ENCODE measurements at places on chromosomes 5 and 9.

- no peak for DNase-seq
Measured at GRCh38 chr5:2739360-2740050, 12.0 kb downstream of the IRX2 start.

- DNase-seq = no peak
Measured at GRCh38 chr5:133916914-133917313, 51.5 kb downstream of the C5orf15 start.

DNA sequence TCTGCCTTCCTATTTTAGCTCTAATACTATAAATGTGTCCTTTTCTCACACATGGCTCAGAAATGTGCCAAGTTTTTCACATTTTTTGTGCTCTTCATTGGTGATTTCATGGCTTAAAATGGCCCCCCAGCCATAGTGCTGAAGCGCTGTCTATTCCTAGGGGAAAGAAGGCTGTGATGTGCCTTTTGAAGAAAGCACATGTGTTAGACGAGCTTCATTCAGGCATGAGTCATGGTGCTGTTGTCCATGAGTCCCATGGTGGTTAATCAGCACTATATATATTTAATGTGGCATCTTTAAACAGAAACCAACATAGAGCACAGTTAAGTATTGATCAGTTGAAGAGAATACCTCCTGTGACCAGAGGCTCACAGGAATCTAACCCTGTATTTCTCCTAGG lies 55.8 kb downstream of the PDE8B start:
- no peak for DNase-seq

- no peak for DNase-seq
Measured at GRCh38 chr9:81683238-81683637, 6.1 kb downstream of the TLE1 start.

- DNase-seq = no peak
Measured at GRCh38 chr5:180782748-180783147, 19.9 kb downstream of the MGAT1 start.

- no peak for DNase-seq
Measured at GRCh38 chr9:127223266-127223665, 41.3 kb upstream of the GARNL3 start.

- no peak for DNase-seq
Measured at GRCh38 chr9:121963528-121963995, 129.5 kb downstream of the TTLL11 start.

DNA sequence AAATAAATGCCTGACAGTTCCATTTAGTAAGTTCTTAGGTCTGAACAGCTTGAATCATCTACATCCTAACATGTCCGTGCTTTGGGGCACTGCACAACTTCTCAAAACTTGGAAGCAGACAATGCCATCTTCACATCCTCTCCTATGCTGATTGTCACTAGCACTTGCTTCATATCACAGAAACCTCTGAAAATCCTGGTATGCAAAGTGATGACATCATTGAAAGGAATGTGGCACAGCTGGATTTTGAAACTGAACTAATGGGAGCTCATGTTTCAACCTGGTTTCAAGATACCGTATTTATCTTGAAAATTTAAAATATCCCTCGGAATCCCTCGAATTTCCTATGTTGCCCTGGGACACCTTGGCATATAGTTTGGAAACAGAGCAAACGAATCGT lies 490.2 kb upstream of the DAP start:
- DNase-seq = no peak

DNA sequence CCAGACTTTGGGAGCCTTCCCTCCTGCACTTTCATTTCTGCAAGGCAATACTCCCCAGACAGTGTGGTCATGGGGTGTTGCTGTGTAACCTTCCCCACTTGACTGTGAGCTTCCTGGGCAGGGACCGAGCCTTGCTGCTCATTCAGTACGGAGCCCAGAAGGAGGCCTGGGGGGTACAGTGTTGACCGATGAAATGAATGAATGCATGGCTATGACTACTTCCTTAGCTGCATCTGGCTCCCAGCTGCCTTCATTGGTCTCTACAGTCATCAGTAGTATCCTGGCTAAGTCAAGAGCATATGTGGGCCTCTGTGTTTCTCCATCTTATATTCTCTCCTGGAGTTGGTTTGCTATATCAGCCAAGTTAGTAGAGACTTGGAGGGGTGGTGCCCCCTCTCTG lies 9.9 kb downstream of the FRMPD1 start:
- no peak for DNase-seq

DNA sequence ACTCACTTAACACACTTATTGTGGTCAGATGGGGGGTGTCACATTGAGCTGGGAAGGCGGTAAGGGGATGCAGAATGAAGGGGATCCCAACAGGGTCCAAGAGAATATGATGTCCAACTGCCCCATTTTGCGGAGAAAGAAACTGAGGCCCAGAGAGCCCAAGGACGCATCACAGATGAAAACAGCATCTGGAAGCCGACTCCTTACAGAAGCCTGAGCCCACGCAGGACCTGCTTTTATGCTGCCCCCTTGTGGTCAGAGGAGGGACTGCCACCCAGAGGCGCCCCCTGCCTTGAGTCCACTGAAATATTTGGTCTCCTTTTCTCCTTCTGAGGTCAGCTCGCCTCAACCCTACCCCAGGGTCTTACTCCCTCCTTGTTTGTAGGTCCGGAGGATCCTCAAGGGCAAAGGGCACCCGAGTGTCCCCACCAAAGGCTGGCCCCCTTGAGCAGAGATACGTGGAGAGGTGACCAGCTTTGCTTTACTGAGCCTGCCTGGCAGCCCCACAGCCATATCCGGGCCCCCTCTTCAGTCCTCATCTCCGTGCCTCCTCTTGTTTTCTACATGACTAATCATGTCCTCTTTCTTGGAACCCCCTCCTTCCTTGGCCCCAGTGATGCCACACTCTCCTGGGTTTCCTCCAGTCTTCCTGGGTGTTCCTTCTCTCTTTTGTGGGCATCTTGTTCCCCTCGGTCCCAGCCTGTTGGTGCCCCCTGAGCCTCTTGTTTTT lies 30.0 kb upstream of the TTLL11 start:
- DNase-seq = peak; percentile 85

GRCh38 chr5:170791325-170791954 lies 7.9 kb downstream of the GABRP start:
- DNase-seq = peak; percentile 18

- DNase-seq = no peak
Measured at GRCh38 chr5:150112201-150113046, 26.1 kb upstream of the CSF1R start.

GRCh38 chr5:172827841-172828240 lies 6.2 kb upstream of the ERGIC1 start:
- DNase-seq = no peak

DNA sequence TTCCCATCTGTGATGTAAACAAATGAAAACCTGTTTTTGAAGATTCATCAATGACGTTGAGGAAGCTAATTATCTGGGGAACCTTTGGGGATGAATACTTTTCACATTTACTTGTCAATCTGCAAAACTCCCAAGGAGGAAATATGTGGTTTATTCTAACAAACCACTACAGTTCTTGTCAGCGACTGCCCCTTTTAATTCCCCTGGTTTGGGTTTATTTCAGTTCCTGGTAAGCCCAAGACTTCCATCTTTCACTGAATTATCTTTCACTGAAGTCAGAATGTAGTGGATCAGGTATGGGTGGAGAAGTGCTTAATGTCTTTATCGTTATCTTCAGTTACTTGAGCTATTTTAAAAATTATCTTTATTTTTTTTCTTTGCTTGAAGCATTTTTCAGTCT lies 40.2 kb downstream of the TLR4 start:
- no peak for DNase-seq

GRCh38 chr5:85108471-85108870 lies 723.8 kb upstream of the EDIL3 start:
- DNase-seq = no peak

DNA sequence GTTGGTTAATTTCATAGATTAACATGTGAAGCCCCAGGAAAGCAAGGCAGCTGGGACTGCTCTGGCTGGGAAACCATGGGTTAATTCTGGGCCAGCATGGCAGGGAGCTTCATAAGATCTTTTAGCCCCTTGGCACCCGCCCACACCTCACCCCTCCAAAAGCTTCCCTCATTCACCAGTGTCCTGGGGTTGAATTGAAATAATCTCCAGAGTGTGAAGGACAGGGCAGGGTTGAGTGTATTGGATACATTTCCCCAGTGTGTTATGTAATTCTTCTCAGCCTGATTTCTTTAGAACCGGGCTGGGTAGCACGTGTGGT lies 19.4 kb downstream of the WNT8A start:
- DNase-seq = no peak

- no peak for DNase-seq
Measured at GRCh38 chr5:74464512-74465209, 175.9 kb downstream of the ENC1 start.

GRCh38 chr5:121024416-121025311 lies 560.6 kb downstream of the PRR16 start:
- DNase-seq = no peak

DNA sequence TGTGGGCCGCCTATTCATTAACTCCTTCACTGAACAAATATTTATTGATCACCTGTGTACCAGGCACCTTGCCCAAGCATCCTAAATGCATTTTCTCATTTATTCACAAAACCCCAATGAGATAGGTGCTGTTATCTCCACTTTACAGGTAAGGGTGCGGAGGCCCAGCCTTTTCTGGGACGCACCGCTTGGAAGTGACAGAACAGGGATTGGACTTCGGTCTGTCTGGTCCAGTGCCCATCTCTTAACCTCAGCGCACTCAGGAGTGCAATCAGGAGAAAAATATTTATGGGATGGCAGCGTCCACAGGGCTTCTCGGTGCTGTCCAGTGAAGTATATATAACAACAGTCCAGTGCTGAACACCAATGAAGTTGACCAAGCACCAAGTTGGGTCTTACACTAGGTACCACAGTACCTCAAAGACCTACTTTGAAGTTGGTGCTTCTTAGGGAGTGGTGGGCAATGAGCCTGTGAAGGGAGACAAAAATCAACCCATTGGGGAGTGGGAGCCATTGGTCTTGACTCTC lies 18.9 kb upstream of the GARNL3 start:
- no peak for DNase-seq

DNA sequence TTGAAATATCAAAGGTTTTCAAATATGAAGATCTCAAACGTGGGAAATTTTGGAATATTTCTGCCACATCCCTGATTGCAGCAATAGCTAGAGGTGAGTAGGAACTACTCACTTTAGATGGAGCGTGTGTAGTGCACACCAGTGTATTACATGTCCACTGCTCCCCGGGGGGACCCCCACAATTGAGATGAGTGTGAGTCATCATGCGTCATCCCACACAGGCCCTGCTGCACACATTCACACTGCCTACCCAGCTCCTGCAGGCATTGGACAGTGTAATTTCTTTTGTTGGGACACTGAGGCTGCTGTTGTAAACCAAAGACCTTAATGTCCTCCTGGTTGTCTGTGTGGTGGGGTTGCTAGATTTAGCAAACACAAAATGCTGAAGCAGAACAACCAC lies 280.0 kb downstream of the GAS1 start:
- DNase-seq = no peak

- no peak for DNase-seq
Measured at GRCh38 chr9:81814401-81814793, 113.8 kb upstream of the SPATA31D4 start.

DNA sequence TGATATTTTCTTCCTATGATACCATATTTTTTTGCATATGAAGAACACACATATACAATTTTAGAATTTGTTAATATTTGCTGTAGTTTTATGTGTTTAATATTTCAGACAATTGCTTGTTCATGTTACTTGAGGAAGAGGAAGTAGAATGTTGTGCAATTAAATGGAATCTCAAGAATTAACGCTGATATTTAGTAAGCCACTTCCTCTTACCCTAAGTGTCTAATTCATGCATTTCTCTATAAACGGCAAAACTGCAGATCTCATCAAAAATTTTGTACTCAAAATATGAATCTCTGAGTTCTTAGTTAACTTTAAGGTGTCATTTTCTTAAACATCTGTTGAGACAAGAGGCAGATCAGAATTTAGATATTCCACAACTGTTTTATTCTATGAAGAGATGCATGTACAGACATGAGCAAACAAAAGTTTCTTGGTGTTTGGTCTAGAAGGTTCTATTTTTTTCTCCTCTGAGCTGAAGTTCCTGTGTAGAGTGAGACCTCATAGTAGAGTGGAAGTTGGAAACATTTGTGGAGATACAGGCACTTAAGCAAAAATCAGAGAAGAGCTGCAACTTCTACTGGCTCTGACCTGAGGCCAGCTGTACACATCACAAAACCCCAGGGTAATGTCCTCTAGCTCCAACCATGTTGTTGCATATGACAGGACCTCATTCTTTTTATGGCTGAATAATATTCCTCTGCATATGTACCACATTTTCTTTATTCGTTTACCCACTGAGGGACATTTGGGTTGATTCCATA lies 16.6 kb upstream of the TGFBI start:
- no peak for DNase-seq

- no peak for DNase-seq
Measured at GRCh38 chr9:127351182-127352166, 45.5 kb upstream of the SLC2A8 start.

DNA sequence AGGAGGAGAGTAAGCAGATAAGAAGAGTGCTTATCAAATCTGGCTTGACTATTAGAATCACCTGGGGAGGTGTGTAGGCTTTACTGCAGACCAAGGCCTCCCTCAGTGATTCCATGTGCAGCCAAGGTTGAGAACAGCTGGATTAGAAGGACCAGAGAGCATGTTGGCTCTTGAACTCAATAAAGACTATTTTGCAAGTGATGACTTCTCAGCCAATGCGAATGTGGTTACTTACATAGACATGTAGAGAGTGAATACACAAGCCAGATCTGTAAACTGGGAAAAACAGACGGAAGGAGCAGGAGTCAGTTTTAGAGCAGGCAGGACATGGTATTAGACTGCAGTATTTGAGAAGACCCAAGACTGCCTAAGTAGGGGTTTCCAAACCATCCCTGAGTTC lies 48.5 kb downstream of the MAMDC2 start:
- no peak for DNase-seq

DNA sequence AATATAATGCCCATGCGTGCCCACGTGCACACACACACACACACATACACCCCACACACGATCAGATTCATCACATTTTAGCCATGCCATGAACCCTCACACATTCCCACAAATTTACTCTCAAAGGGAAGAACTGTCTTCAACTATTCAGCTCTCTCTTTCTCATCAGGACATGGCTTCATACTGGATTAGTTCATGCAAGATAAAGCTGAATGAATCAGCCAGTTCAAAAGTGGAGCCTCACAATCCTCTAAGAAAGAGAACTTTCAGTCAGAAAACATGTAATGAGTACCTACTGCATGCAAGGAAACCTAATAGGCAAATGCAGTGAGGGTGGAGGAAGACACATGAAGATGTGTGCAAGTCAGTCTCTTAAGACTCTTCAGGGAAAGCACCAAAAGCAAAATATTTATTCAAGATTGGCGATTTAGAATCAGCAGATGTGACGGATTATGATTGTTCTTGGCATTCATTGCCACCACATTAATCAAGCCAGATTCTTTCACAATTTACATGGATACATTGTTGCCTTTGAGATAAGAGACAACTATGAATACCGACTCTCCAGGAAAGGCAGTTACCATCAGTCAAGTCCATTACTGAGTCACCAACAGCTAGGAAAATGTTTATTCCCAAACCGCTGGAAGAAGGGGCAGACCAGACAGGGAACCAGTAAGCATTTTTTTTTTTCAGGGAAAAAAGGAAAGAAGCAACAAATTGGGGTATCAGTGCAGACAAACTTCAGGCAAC lies 30.3 kb upstream of the PUM3 start:
- no peak for DNase-seq

- DNase-seq = no peak
Measured at GRCh38 chr9:97553841-97554240, 52.4 kb downstream of the TMOD1 start.

- no peak for DNase-seq
Measured at GRCh38 chr5:150034662-150035061, 34.1 kb downstream of the HMGXB3 start.

Measured in activated CD4-positive, alpha-beta T cell treated with anti-CD3 and anti-CD28 coated beads, Interleukin-2, amount 50 U/mL, for 48 hours (primary cell).